ENCODE measurements at places on chromosomes 12 and 14.

DNA sequence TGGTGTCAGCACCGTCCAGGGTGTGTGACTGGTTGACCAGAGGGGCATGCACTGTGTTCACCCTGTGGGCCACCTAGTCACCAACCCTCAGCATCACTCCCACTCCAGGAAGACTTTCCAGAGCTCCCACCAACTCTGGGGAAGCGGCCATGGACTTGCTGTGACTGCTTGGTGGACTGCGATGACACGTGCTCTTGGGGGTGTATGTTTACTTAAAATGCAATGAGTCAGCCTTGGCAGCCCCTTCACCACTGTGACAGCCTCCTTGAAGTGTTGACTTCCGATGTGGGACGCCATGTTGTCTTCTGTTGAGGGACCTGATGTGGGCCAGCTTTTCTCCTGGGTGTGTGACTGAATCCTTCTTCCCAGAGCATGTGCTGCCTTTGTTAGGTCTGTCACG is 151.1 kb upstream of the RTL1 start:
- no peak for DNase-seq

- no peak for DNase-seq
Measured at GRCh38 chr14:47327336-47327735, 348.1 kb downstream of the MDGA2 start.

DNA sequence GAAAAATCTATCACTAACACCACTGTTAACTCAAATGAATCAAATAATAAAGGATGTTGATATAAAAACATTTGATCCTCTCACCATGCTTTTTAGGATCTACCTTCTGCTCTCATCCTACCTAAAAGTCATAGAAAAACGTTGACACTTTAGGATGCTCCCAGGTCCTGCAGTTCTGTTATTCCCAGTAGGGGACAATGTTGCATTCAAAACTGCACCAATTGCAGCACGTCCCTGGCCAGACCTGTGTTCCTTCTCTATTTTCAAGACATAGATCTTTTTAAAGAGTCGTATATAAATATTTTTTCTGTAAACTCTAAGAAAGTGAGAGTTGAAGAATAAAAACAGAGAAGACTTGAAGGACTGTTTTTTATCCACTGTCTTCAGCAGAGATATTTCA is 8.8 kb downstream of the AICDA start:
- DNase-seq = peak; percentile 7

DNA sequence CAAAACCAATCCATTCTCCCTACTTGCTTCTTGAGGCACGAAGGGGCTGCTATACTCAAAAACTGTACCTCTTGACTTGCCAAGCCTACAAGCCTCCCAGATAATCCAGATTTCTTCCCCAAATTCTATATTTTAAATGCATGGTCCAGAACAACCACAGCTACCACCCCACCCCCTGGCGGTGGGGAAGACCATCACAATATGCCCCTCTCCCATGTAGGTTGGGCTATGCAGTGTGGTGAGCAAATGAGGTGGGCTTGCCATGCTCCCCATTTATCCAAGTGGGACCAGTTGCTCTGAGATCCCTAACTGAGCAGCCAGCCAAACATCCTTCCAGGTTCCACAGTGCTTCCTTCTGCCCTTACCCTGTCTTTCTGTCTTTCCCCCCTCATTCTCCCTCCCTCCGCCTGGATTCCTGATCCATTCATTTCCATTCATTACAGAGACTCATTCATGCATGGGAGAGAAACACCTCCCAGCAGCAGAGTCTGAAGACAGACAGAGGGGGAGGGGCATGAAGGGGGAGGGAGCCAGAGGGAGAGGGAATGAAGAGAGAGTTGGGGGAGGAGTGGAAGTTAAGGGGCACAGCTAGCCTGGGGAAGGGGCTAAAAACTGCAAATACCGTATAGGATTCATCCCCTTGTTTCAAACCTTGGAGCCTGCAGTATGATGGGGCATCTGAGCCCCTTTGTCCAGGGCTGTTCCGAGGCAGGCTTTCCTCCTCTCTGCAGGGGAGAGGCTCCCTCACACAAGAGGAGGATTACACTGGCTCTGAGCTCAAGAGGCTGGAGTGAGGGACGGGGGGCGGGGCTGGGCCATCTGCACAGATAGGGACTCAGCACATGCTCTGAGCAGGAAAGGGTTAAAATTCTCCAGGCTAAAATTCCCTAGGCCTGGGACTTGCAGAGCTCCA is 4.4 kb downstream of the ZNF219 start:
- DNase-seq = peak; percentile 52

- no peak for DNase-seq
Measured at GRCh38 chr14:22502551-22502950, 86.5 kb downstream of the DAD1 start.

- no peak for DNase-seq
Measured at GRCh38 chr14:105851716-105852377, 325.5 kb downstream of the TMEM121 start.

GRCh38 chr14:55689981-55690871 is 110.2 kb downstream of the KTN1 start:
- no peak for DNase-seq

- no peak for DNase-seq
Measured at GRCh38 chr12:110718222-110718908, 24.3 kb downstream of the PPP1CC start.

GRCh38 chr12:12945591-12945990 is 6.4 kb downstream of the GPRC5D start:
- DNase-seq = no peak

DNA sequence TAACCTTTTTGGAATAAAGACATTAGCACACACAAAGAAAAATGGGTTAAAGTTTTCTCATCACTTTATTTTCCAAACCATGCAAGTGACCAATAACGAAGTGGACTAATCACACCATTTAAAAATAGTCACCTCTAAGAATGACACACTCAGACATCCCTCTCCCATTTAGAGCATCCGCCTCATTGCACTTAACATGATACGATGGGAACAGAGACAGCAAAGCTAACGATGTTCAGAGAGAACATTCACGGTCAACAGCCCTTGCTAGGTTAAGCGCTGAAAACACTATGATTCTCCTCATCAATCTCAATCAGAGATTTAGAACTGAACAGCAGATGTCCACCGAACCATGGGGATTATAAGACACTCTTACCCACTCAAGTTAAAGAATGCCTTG is 35.8 kb downstream of the NIN start:
- no peak for DNase-seq

GRCh38 chr14:92108345-92109254 is 2.2 kb upstream of the ATXN3 start:
- DNase-seq = peak; percentile 48

- DNase-seq = no peak
Measured at GRCh38 chr14:76929927-76930326, 98.6 kb downstream of the IRF2BPL start.

DNA sequence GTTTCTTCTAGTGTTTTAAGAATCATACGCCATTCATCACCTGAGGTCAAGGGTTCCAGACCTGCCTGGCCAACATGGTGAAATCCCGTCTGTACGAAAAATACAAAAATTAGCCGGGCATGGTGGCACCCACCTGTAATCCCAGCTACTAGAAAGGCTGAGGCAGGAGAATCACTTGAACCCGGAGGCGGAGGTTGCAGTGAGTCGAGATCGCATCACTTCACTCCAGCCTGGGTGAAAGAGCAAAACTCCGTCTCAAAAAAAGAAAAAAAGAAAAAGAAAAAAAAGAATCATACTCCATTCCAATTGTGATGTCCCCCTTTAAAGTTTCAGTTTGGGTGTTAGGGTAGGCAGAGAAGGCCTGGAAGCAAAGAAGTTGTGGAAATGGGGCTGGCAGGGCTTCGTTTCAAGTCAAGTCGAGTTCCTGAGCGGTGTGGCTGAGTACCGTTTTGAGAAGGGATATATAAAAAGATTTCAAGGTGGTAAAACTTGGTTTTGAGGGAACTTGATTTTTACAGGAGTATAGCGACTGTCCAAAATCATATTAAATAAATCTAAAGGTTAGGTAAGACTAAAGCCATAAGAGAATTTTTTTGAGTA is 1.5 kb upstream of the TAOK3 start:
- no peak for DNase-seq

DNA sequence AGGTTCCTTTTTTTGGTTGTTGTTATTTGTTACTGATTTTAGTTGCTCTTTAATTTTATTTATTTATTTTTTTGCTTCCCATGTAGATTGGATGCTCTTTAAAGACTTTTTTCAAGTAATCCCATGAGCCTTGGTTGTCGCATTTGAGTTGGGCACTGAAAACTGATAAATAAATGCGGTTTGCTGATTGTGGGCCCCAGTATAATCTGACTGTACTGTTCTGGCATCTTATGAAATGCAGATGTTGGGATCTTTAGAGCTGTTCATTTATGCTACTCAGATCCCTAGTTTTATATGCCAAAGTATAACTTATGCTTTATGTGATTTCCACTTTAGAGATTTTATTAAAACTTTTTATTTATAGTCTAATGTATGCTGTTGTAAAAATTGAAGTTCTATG is 33.3 kb downstream of the WNK1 start:
- DNase-seq = no peak

GRCh38 chr14:21057803-21058675 is at the start of gene RNASE8:
RNASE8 (plus strand) TSS chr14:21057822; CDS start chr14:21057893, 71 bp downstream.
- no peak for DNase-seq

DNA sequence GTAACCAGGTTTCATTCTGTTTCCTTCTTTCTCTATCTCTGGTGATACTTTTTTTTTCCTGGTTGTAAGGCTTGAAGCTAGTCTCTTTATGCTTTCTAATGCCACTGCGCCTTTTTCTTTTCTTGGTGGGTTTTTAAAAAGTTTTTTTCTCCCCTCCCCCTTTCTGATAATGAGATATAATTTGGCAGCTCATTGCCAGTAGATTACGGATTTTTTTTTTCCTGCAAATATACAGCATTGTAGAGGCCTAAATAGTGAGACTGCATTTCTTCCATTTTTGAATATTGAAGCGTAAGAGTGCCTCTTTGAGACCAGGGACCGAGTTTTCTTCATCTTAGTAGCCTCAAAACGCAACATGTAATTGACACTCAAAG is 1.1 kb downstream of the PAPOLA start:
- no peak for DNase-seq

GRCh38 chr12:24760162-24760561 is 188.7 kb downstream of the BCAT1 start:
- DNase-seq = peak; percentile 33

DNA sequence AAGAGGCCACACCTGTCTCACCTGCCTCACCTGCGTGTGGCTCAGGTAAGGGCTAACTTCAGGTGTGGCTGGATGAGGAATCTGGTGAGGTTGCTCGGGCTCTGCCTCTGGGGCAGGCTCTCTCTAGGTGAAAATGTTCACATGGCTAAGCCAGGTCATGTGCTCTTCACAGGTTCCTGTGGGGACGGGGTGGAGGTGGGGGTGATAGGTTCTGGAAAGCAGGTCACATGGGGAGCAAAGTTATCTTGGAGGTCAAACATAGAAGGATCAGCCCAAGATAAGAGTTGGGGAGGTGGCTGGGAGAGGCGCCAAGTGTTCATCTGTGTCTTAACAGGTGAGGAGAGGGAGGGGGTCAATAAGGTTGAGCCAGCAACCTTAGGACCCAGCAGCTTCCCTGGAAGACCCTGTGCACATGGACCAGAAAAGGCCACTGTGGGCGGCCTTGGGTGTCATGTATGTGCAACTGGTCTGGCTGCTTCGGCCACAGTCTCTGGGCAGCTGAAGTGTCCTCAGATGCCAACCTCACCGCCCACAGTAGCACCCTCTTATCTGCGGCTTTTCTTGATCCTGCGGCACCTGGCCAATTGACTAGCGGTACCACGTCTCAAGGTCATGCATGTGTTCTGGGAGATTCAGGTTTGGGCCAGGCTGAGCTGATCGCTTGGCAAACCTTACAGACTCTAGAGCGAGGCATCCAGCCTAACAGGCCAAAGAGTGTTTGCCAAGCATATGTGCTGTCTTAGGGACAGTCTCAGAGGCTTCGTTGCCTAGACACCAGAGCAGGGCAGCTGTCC is 60.5 kb downstream of the CACNA1C start:
- DNase-seq = no peak

GRCh38 chr12:113619202-113619601 is 147.5 kb upstream of the LHX5 start:
- DNase-seq = no peak

DNA sequence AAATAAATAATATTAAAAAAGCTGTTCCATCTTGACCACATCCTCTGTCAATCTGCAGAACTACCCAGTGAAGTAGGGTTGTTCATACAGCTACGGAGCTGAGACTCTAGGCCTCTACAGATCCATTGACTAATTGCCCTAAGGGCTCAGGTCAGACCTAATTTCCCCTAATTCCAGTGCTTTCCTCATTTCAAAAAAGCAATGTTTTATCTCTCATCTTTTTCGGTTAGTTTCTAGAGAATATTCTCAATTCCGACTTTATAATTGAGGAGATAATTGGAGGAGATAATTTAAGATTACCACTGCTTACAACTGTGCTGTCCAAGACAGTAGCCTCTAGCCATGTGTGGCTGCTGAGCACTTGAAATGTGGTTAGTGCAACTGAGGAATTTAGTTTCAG is 167.1 kb downstream of the KIF21A start:
- DNase-seq = no peak

GRCh38 chr12:114245555-114245954 is 160.4 kb downstream of the TBX5 start:
- DNase-seq = no peak

Data from SJCRH30 (cell line).